Stimulated activated CD8-positive, alpha-beta memory T cell treated with anti-CD3 and anti-CD28 coated beads, Interleukin-4, amount 100 ng/mL, for 4 hours (primary cell): ENCODE measurements at places on chromosomes 13 and 19.

- no peak for DNase-seq
Observed at GRCh38 chr19:18274219-18274780, at the start of gene IQCN. IQCN (minus strand) TSS chr19:18274452; CDS start chr19:18269478, 4,974 bp downstream.

GRCh38 chr19:16463991-16464575 lies 7.7 kb downstream of the EPS15L1 start:
- DNase-seq = no peak

DNA sequence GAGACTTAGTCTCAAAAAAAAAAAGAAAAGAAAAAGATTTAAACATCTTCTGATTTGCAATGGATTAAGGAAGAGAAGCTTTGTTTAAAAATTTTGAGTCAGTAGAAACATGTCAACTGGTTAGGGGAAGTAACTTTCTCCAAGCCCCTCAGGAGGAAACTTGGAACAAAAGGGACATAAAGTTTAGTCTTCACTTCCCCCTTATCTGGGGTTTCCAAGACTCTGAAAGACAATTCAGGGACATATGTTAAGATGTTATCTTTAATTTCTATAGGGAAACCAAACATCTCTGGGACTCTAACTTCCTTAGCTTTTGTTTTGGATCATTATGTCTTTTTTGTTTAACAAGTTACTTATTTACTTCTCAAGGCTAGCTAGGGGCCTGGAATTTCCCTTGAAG lies 20.1 kb upstream of the MRI1 start:
- DNase-seq = no peak

GRCh38 chr13:105273665-105274222 lies 1261.7 kb downstream of the EFNB2 start:
- no peak for DNase-seq

- DNase-seq = no peak
Observed at GRCh38 chr13:26342898-26343297, 89.0 kb downstream of the CDK8 start.

- peak; percentile 71 for DNase-seq
Observed at GRCh38 chr19:19032420-19033175, 719 bp downstream of the SUGP2 start.

DNA sequence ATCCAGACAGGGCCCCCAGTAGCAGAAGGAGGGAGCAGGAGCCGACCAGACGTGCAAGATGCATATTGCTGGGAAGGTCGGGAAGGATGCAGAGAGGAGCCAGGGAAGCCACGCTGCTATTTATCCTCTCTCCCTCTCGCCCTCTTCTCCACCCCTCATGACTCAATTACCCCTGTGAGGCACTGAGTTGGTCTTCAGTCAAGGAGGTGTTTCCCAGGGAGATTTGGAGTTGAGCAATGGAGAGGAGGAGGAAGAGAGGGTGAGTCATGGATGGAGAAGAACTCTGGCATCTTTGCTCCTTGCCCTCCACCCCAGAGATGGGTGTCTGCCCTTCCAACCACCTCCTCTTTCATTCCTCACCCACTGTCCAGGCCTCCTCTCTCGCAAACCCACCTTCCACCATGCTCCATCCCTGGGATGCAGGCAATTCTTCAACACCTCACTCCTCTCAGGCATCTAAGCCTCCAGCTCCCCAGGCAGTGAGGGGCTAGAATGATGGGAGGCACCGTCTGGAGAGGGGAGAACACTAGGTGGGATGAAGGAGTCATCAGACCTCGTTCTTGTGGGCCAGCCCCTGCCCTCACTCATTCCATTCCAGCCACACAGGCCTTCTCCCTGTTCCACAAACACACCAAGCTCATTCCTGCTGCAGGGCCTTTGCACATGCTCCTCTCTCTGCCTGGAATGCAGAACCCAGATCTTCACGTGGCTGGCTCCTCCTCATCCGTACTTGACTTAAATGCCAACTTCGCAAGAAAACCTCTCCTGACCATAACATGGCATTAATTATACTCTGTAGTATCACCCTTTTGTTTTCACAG lies at the start of gene SBSN:
TSS of gene SBSN (minus strand) at position 94 of the 821 bp plus-strand sequence. CDS start at position 64, 30 bp downstream.
- no peak for DNase-seq

GRCh38 chr13:20801707-20802106 lies 27.9 kb upstream of the EEF1AKMT1 start:
- no peak for DNase-seq

GRCh38 chr19:543910-544608 lies at the start of gene GZMM:
GZMM (plus strand) TSS chr19:544053; CDS start chr19:544072, 19 bp downstream.
- peak; percentile 66 for DNase-seq

- no peak for DNase-seq
Observed at GRCh38 chr19:42961119-42961518, 24.1 kb upstream of the PSG7 start.

GRCh38 chr13:68940049-68940448 lies 1167.6 kb upstream of the ATXN8OS start:
- no peak for DNase-seq

- no peak for DNase-seq
Observed at GRCh38 chr13:113973218-113974164, at the start of gene C13orf46. C13orf46 (minus strand) TSS chr13:113974076; CDS start chr13:113973997, 79 bp downstream.

DNA sequence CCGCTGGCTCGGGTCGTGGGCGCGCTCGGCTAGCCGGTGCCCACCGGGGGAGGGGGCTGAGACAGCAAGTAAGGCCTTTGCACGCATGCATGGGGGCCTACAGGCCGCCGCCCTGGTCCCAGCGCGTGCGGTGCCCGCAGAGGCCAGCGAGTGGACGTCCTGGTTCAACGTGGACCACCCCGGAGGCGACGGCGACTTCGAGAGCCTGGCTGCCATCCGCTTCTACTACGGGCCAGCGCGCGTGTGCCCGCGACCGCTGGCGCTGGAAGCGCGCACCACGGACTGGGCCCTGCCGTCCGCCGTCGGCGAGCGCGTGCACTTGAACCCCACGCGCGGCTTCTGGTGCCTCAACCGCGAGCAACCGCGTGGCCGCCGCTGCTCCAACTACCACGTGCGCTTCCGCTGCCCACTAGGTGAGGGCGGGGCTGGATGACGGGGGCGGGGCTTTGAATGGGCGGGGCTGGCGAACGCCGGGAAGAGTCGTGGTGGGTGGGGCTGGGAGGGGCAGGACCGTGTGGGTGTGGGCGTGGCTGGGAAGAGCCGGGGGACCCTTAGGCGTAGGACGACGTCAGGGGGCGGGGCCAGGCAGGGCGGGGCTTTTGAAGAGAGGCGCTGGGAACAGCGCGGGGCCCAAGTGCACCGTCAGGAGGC lies 2.1 kb downstream of the CILP2 start:
- DNase-seq = peak; percentile 53

DNA sequence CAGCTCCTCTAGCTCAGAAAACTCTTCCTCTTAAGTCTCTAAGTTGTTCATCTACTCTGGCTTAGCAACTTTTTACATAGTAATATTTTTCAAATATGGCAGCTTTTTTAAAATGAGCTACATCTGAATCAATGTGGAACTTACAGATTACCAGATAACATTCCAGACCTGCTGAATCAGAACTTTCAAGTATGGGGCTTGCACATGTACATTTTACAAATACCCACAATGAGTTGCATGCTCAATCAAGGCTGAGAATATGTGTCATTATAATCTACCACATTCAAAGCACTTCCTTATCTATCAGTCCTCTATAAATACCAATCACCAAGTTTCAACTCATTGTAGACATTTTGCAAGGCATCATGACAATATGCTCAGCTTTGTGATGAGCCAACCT lies 383.1 kb downstream of the FGF14 start:
- no peak for DNase-seq

DNA sequence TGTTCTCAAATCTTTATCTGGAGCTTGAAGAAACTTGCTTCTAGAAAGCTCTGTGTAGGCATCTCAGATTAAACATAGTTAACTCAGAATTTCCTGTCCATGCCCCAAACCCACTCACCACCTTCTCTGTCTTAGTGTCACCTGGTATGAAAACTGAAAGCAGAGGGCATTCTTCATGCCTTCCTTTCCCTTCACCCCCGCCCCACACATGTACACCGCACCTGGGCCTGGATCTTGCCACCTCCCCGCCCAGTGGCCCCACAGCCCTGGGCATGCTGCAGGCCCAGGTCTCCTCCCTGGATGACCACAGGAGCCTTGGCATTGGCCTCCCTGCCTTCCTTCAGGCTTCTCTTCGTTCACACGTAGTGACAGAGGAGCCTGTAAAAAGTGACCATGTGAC lies 15.8 kb downstream of the CFAP97D2 start:
- no peak for DNase-seq

DNA sequence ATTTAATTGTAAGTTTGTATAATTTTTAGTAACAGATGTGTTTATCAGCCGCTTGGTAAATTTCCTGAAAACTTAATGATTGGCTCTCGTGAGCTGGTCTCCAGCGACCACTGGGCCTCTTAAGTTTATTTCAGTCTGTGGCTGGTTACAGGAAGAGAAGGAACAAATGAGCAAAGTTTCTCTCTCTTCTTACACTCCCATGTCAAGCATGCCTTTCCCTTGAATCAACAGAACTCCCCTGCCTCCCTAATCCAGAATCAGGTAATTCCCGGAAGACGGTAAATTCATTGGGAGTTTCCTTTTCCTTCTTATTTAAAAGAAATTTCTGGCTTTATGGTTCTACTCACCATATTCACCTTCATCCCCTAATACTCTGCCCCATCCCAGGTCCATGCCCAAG lies 52.5 kb upstream of the POMP start:
- DNase-seq = no peak

DNA sequence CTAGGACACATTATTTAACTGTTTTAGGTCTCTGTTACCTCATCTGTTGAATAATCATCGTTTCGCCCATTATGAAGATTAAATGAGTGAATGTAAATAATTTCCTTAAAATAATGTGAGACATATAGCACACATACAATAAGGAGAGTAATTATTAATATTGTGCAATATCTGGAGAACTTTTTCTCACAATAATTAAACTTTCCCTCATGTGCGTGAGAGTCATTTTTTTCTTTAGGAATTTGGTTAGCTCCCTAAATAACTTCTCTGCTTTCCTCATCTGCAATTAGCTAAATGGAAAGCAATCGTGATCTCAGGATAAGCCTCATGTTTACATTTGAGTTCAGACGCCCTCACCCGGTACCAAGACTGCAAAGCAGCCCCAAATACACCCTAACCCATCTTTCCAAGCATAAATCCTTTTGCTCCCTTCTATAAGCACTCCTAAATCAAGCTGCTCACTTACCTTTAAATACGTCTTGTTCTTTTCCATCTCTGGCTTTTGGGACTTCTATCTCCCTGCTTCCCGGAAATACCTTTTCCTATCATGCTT lies 78.8 kb downstream of the MZT1 start:
- DNase-seq = no peak

GRCh38 chr19:2308114-2308556 lies at the start of gene LINGO3:
LINGO3 (minus strand) TSS chr19:2308154; CDS start chr19:2291776, 16,378 bp downstream.
- no peak for DNase-seq

DNA sequence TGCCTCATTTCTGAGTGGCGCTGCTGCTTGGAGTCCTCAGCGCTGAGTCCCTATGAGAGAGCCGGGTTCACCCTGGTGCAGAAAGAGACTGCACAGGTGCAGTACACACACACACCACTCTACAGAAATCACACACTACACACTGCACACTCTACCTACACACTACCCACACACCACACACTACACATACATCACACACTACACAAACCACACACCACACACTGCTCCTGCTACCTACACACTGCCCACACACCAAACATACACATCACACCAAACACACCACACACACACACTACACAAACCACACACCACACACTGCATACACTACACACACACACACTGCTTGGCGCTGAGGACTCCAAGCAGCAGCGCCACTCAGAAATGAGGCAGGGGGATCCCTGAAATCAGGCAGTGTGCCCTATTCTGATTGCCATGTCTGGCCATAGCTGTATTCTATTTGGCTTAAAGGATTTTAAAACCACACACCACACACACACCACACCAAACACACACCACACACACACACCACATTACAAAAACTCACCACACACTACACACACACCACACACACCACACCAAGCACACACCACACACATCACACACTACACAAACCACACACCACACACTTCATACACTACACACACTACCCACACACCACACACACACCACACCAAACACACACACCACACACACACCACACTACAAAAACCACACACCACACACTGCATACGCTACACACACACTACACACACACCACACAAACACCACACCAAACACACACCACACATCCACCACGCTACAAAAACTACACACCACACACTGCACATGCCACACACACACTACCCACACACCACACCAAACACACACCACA lies 4.9 kb downstream of the MAG start:
- DNase-seq = no peak

DNA sequence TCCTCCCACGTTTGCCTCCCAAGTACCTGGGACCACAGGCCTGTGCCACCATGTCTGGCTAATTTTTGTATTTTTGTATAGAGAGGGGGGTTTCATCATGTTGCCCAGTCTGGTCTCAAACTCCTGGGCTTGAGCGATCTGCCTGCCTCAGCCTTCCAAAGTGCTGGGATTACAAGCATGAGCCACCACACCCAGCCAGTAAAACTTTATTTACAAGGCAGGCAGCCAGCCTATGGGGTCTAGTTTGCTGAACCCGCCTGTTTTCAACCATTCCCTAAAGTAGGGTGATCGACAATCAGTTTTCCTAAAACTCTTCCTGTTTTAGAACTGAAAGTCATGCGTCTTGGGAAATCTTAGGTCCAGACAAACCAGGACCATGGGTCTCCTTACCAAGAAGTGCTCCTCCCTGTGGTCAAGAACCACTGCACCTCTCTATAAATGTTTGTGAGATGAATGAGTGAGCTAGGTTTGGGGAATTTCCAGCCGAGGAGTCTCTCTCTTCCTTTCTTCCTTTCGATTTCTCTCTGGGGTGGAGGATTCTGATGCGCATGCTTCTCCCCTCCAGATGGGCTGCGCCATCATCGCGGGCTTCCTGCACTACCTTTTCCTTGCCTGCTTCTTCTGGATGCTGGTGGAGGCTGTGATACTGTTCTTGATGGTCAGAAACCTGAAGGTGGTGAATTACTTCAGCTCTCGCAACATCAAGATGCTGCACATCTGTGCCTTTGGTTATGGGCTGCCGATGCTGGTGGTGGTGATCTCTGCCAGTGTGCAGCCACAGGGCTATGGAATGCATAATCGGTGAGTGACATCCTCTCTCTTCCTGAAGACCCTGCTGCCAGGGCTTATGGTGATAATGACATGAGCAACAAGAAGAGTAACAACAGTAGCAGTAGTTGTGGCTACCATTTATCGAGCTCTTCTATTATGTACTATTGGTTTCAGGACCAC lies 38.7 kb downstream of the ADGRE1 start:
- no peak for DNase-seq

DNA sequence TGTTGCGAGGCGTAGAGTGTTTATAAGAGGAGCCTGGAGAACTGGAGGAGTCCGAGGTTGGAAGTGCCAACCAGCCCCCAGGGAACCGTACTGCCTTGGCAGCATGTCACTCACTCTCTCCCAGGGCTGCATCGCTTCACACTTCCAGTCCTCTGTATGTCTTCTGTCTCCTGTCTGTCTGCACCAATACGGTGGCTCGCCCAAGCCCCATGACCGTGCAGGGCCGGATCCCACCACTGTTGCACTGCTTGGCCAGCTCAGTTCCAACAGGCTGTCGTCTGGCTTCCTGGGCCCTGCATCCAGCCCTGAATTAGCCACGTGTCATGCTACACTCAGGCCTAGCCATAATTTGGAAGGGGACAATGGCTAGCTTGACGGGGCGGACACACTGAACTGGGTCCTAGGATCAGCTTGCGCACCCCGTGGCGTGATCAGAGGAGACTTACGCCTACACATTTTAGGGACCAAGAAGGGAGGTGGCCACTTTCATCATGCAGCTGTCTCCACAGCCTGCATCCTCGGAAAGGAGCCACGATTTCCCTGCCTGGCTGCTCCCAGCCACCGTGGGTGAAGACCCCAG lies 147.1 kb downstream of the URI1 start:
- no peak for DNase-seq
